ENCODE measurements at places on chromosomes 13 and 19.

DNA sequence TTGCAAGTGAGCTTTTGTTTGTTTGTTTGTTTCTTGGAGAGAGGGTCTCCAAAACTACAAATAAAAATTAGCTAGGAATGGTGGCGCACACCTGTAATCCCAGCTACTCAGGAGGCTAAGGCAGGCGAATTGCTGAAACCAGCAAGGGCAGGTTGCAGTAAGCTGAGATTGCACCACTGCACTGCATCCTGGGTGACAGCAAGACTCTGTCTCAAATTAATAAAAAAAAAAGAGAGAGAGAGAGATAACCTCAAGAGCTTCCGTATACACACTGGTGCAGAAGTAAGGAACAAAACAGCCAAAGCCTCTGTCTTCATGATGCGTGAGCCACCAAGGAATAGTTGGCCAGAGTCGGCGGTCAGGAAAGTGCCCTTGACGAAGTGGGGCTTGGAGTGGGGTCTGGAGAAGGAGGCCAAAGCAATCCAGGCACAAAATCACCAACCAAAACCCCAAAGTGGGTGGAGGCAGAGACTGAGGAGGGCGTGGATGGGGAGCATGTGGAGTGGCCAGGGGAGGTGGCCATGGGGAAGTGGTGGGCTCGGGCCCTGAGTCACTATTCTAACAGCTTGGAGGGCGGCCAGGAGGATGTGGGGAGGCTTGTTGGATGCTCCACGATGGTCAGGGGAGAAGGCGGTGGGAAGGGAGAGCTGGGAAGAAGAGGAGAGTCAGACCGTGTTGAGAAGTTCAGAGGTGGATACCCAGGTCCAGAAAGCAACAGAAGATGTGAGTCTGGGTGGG lies 21.2 kb upstream of the TOMM40 start:
- DNase-seq, result no peak

GRCh38 chr19:50181121-50181520 lies 18.0 kb upstream of the IZUMO2 start:
- DNase-seq, result no peak

GRCh38 chr19:1270213-1270853 lies 1.2 kb downstream of the CIRBP start:
- DNase-seq, result no peak

- DNase-seq, result no peak
Measured at GRCh38 chr19:47107953-47108746, 5.4 kb downstream of the ZC3H4 start.

DNA sequence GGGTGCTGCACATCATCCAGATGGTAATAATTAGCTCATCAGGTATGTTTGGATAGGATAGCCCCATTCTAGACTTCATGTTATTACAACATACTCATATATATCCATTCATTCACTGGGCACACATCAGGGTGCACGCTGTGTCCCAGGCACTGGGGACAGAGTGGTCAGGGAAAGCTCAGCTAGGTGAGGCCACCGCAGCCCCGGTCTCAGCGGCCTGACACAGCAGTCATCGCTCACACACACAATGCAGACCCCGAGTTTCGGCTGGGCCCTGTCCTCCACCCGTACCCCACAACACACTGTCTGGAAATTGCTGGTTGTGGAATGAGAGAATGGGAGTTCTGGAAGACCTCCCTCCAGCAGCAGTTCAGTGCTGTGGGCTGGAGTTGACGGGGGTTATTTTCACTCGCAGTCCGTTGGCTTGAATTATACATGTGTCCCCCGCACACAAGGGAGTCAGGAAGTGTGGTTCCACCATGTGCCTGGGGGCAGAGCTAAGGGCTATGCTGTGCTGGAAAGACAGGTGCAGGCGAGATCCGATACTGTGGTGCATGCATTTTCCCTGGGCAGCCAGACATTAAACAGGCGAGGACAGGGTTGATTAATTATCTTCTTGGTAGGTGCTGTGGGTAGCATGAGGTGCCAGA lies 257.6 kb downstream of the TEX29 start:
- DNase-seq, result no peak

DNA sequence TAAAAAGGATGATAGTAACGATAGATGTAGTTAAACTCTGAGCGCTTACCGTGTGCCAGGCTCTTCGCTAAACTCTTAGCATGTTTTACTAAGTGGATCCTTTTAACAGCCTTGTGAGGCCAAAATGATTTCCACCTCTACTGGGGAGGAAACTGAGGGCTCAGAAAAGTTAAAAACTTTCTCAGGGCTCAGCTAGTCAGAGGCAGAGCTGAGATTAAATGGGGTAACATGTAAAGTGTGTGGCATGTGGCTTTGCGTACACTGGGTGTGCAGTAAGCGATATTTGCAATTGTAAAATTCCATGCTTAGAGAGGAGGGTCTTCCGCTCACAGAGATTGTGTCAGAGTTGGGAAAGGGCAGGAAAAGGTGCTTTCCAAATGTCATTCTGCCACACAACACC lies 1.7 kb downstream of the U2AF2 start:
- no peak for DNase-seq

GRCh38 chr13:110420626-110421025 lies 113.5 kb downstream of the COL4A2 start:
- DNase-seq, result no peak

DNA sequence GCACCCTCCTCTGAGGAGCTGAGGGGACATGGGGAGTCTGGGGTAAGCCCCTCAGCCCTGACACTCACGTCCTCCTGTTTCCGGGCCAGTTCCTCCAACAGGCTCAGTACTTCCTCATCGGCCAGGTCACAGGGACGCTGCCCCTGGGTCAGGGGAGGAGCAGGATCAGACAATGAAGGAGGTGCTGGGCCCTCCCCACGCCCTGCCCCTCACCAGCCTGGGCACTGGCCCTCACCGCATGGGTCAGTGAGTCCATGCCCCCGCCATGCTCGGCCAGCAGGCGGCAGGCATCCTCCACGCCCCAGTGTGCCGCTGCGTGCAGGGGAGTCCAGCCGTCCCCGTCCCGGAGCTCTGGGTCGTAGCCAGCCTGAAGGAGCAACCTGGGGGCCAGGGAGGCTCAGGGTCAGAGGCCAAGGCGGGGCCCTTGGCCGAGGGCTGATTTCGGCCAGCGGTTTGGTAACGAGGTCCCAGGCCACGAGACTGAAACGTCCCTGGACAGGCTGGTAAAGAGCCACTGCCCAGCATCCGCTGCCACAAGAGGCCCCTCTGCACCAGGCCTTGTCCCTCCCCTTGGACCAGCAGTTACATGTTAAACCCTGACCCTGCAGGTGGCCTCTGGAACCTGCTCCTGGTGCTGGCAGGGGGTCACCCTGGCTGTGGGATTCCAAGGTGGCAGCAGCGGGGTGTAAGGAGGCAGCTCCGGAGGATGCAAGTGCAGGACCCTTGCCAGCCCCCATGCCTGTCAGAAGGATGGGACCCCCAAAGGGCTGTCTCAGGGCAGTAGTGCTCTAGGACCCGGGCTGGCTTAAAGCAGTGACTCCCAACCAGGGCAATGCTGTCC lies 18.5 kb downstream of the PPP1R12C start:
- no peak for DNase-seq

GRCh38 chr13:106151056-106151699 lies 384.3 kb downstream of the EFNB2 start:
- DNase-seq, result no peak

- no peak for DNase-seq
Measured at GRCh38 chr19:3094601-3095440, 659 bp downstream of the GNA11 start.

DNA sequence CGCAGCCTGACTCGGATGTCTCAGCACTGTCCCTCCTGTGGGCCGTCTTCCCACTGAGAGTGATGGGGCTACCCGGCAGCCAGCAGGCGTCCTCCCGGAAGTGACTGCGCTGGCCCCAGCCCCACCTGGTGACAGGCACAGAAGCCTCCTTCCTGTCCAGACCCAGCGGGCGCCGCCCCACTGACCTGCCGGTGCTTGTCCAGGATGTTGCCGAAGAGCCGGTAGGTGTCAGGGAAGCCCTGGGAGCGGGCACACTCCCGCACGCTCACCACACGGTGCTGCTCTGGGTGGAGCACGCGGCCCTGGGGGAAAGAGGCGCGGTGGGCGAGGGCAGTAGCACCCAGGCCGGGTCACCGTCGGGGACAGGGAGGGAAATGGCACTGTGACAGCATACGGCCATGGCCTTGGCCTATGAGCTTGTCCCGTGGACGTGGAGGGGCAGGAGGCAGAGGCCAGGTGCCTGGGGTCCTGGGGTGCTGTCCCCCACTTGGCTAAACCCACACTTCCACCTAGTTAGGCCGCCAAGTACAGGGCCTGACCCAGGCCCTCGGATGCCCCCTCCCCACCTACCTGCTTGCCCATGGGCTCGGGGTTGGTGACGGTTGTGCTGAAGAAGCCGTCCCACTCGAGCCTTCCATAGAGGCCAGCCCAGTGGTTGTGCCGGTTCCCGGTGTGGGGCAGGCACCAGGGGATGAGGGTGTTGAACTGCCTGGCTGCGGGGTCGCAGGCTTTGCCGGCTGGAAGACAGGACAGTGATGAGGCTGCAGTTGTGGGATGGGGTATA lies 16.0 kb upstream of the EIF3G start:
- no peak for DNase-seq

GRCh38 chr19:47225746-47226425 lies 5.1 kb downstream of the BBC3 start:
- peak; percentile 54 for DNase-seq

DNA sequence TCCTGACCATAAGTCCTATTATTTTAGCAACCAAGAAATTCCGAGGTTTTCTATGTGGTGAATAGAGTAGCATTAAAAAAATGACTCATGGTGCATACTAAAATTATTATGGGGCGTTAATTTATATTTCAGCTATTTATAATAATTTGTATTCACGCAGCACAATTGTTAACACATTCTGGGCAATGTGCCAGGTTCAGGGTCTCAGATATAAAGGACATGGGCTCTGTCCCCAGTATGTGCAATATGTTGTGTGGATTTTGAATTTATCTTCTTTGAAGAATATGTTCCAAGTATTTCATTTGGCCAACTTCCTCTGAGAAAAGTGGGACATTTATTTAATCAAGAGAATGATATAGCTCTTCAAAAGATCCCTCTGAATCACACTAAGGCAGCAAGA lies 1434.7 kb upstream of the PRR20A start:
- DNase-seq, result no peak

GRCh38 chr13:35796623-35797022 lies 320.1 kb upstream of the MAB21L1 start:
- DNase-seq, result no peak

DNA sequence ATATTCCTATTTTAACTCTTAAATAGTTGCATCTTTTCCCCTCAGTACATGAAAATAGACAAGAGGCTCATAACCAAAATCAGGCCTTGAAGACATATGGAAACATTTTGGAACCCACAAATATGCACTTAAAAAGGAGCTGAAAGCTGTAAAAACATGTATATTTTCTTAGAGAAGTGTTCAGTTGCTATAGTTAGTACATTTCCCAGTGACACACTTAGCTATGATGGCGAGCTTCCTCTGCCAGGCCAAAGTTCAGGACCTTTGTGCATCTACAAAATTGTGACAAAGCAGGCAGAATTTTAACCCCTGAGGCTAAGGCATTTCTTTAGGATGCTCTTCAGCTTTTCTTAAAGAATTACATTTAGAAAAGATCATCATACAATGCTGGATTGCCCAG lies 54.5 kb downstream of the RCBTB2 start:
- DNase-seq, result no peak

- no peak for DNase-seq
Measured at GRCh38 chr19:50794876-50795663, 4.9 kb downstream of the ACP4 start.

DNA sequence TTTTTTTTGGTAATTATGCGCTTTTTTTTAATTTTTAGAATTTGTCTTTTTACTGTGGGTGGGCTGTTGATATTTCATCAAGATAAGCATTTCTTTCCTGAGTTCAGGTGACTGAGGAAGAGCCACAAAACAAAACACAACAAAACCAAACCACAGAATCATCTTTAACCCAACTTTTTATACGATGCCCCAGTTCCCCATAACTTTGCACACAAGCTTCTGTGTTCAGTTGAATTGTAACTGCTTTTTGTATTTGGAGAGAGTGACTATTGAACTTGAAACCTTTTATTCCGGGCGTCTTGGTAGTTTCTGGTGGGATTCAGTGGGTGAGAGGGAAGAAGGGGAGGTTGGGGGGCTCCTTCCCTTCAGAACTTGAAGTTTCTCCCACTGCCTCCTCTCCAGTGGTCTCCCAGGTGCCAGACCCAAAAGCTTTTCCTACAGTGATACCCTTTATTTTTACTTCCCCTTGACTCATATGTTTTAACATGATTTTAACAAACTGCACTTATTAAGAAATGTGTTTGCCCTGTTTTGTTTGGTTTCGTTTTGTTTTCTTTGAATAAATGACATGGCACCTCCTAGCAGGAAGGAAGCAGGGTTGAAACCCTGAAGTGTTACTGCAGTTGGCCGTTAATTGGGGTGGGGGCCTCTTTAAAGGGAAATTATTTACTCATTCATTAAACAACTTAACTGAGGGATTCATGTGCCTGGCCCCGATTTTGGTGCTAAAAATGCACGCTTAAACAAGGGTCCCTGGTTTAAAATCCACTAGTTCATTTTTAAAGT lies 2.7 kb upstream of the CCDC97 start:
- DNase-seq, result no peak

GRCh38 chr13:77595166-77595810 lies 59.8 kb downstream of the SCEL start:
- no peak for DNase-seq

GRCh38 chr19:41324231-41324702 lies 14.3 kb downstream of the CCDC97 start:
- DNase-seq, result no peak

GRCh38 chr13:21723807-21724505 lies 53.1 kb downstream of the FGF9 start:
- no peak for DNase-seq

- no peak for DNase-seq
Measured at GRCh38 chr13:94896238-94896637, 183.9 kb upstream of the SOX21 start.

DNA sequence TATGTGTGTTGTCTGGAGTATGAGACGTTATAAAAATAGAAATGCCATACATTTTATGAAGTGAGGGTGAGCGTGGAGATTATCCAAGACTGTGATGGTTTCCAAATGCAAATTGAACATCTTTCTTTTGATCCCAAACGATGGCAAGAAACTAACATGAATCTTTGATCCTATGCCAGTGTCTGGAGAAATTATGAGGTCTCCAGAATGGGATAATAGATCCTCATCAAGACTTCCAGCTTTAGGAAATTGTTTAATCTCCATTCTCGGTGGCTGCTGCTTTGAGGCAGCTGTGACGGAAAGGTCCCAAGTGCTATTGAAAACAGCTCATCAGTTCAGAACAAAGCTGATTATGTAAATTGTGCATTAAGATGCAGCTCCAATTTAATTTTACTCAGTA lies 30.8 kb downstream of the CBY2 start:
- no peak for DNase-seq

DNA sequence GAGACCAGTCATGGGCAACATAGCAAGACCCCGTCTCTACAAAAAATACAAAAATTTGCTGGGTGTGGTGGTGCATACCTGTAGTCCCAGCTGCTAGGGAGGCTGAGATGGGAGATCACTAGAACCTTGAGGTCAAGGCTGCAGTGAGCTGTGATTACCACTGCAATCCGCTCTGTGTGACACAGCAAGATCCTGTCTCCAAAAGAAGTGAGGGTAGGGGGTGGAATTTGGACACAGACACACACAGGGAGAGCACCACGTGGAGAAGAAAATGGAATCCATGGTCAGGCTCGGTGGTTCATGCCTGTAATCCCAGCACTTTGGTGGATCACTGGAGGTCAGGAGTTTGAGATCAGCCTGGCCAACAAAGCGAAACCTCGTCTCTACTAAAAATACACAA lies 8.7 kb downstream of the TNFSF9 start:
- no peak for DNase-seq

GRCh38 chr19:29076963-29077362 lies 136.0 kb downstream of the UQCRFS1 start:
- DNase-seq, result no peak
